Right lung (tissue), 10 donors: ENCODE measurements at places on chromosomes 4 and X. TPM values are rescaled to one million over a fixed set of nuclear protein-coding genes. Genes with fewer than 3 reads are reported as not detected.

Gene SMPX
- polyA plus RNA-seq: 3.6 TPM

Gene RNF4
- polyA plus RNA-seq: 60.7 TPM

- no peak for DNase-seq
These were observed 116.7 kb downstream of the GPC3 start for GRCh38 chrX:133868682-133869081.

- DNase-seq: no peak
These were observed 98.2 kb upstream of the PGRMC2 start for GRCh38 chr4:128385683-128386304.

DNA sequence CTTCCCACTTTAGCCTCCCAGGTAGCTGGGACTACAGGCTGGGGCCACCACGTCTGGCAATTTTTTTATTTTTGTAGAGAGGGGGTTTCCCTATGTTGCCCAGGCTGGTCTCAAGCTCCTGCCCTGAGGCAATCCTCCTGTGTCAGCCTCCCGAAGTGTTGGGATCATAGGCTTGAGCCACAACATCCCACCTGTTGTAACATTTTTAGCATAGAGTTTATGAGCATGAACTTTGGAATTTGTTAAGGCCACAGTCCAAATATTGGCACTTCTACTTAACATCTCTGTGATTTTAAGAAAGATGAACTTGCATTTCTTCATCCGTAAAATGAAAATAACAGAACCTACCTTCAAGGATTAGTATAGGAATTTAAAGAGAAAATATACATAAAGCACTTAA is 445.6 kb downstream of the IQCM start:
- no peak for DNase-seq

DNA sequence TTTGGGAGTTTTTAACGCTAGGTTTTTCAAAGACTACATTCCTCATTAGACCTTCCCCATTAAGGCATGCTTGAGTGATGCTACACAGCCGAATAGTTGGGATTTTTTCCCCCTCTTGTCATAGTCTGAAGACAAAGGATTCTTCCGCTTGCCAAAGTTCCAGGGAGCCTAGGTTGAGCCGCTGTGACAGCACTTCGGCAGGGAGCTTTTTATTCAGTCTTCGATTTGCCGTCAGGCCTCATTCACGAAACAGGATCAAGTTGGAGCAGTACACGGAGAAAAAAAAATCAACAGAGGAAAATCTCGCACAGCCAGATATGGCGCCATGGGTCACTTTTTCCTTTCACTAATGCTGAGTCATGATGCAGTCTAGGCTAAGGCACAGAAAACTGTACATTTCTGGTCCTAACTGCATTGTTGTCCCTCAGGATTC is 24.3 kb downstream of the SHROOM3 start:
- no peak for DNase-seq

- no peak for DNase-seq
These were observed 1.5 kb upstream of the TACR3 start for GRCh38 chr4:103721251-103721650.

- DNase-seq: no peak
These were observed 103.4 kb upstream of the PJA1 start for GRCh38 chrX:69268611-69269010.

DNA sequence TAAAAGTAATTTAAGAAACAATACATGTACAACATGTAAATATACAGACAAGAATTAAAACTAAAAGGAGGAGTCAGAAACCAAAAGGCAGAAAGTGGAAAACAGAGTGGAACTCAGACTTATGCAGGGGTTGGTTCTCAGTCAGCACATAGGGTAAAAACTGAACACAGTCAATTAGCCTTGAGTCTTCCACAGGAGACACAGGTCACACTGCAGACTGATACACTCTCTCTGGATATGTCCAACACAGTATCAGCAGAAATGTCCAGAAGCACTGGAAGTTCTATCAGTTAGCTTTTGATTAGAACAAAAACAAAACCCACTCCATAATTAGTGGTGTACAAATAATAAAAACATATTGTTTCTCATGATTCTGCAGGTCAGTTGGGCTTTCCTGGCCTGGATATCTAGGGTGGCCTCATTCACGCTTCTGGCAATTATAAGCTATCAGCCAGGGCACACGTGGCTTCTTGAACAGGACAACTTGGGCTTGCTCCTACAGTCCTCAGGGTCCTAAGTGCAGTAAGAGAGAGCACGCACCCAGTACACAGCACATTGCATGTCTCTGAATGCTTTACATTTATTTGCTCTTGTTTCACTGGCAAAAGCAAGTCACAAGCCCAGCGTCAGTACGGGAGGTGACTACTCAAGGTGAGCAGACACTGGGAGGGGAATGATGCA is 21.6 kb downstream of the TEC start:
- DNase-seq: no peak

GRCh38 chrX:123193101-123193500 is 9.0 kb downstream of the GRIA3 start:
- no peak for DNase-seq

DNA sequence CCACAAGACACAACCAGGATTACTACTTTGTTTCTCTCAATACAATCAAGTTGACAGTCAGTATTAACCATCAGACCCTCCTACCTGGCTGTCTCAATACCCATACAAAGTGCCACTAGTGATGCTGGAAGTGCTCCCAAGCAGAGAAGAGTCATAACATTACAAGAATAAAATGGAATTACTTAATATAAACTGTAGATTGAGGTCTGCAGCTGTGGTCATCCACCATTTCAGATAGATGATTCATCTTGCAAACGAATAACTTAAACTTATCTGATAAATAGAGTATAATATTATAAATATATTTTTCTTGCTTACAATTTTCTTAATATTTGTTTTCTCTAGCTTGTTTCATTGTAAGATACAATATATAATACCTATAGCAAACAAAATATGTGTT is 1034.2 kb upstream of the PCDH10 start:
- no peak for DNase-seq

- DNase-seq: peak; percentile 78
These were observed 58.5 kb downstream of the TSC22D3 start for GRCh38 chrX:107716816-107717700.

DNA sequence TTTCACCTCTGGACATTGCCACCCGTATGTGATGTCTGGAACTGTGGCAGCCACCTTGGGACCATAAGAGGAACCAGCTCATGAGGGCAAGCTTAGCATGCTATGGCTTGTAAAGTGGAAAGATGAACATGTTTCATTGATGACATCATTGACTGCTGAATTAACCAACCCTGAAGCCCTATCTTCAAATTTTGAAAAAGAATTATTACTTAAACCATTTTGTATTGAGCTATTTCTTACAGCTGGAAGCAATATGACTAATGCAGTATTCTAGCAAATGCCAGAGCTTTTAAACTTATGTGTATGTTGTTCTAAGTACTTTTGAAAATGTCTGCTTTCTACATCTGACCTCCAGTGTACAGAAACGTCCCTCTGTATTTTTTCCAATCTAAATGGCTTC is 18.1 kb downstream of the GUCY2F start:
- no peak for DNase-seq

GRCh38 chr4:24885342-24885741 is 27.5 kb downstream of the CCDC149 start:
- no peak for DNase-seq

- DNase-seq: no peak
These were observed 851.6 kb downstream of the CENPC start for GRCh38 chr4:66693694-66694093.

DNA sequence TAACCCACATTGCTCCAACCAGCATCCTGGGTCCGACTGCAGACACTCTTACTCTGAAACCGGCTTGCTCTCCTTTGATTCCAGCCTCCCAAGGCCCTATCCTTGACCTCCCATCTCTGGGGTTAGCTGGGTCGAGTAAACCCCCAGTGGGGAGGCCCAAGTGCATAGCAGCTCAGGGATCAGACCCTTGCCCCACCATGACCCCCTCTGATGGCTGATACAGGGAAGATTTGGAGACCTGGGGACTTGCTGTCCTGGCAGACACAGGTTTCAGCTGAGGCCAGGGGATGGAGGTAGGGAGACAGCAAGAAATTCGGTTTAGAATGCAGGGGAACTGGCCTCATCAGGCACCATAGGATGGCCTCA is 23.6 kb upstream of the CDKL5 start:
- no peak for DNase-seq
